ENCODE measurements at places on chromosomes 6 and 20.
A peak's percentile ranks its signal among the peaks of the same experiment; 100 is the strongest.

GRCh38 chr6:90266905-90267621 lies 29.6 kb downstream of the BACH2 start:
- peak overlapping the region; percentile 95 for H3K27ac ChIP-seq
- no peaks in the 10 kb centered on the region for H3K27me3 ChIP-seq
- peaks cover 91% of the 10 kb centered on the region for H3K36me3 ChIP-seq
- peak overlapping the region; percentile 56 for H3K4me3 ChIP-seq
- no peak for DNase-seq

DNA sequence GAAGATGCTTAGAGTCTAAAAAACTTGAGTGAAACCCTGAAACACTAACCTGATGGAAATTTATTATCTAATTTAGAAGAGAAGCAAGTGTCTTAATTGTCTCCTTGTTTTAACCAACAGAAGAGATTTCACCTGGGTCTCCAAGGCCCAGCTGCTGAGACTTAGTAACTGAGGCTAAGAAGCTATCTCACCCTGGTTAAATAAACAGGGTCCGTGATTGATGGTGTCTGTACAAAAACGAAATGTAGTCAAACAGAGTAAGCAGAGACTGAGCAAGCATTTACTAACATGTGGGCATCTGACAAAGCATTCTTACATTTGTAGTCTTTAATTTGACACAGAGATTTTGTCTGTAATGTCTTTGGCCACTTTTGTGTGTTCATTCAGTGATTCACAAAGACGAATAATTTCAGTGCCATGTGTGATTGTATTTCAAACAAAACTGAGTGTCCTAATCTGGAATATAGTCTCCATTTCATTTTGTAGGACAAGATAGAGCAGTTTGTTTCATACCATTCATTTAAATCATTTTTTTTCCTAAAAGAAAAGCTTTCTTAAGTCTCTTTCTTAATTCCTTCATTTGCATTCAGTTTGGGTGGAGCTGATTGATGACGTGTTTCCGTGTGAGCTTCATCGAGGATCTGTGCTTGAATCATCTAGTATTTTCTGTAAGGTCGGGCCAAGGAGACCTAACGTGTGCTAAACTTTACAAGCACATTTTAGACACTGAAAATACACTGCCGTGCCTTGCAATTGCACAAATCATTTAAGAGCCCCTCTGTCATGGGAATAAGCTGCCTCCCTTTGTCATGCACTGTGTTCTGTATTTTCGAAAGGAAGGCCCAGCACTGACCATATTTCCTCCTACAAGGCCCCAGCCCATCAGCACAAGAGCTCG lies 170.6 kb upstream of the QKI start:
- no peak for DNase-seq
- no peak overlapping the region for H3K4me3 ChIP-seq
- no peak overlapping the region for H3K27ac ChIP-seq

DNA sequence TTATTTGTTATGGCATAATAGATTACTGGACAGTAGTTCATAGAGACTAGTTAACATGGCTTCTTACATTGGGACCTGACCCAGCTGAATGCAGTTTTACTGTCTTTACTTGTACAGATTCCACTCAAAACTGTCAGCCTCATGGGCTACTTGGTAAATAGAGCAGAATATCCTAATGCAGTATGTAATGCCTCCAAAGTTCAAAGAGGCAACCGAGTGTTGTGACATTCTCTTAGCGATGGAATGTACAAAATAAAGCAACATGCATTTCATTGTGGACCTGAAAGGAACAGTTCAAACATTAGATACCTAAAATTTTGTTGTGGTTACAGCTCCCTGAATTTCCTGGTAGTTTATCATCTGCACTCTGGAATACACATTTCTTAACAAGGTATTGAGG lies 29.1 kb upstream of the RGS17 start:
- no peaks in the 10 kb centered on the region for H3K36me3 ChIP-seq
- no peak for DNase-seq
- no peak overlapping the region for H3K4me3 ChIP-seq

- H3K36me3 ChIP-seq = peaks cover 50% of the 10 kb centered on the region
- H3K27ac ChIP-seq = peak within 1 kb of the TSS; percentile 99
- H3K4me1 ChIP-seq = peaks cover 49% of the 10 kb centered on the region
- DNase-seq = peak; percentile 91
These were observed at the start of gene IRF4 for GRCh38 chr6:391559-392440. Gene IRF4, plus strand, starts transcription at chr6:391752. Its CDS starts 1,401 bp downstream, at chr6:393153.

- H3K4me3 ChIP-seq = no peak overlapping the region
- no peak overlapping the region for H3K27ac ChIP-seq
- H3K36me3 ChIP-seq = no peaks in the 10 kb centered on the region
These were observed 378.5 kb downstream of the RFPL4B start for GRCh38 chr6:112725541-112726085.

- no peak for DNase-seq
- H3K27me3 ChIP-seq = no peaks in the 10 kb centered on the region
- H3K4me3 ChIP-seq = no peak overlapping the region
- H3K27ac ChIP-seq = no peak overlapping the region
- no peaks in the 10 kb centered on the region for H3K36me3 ChIP-seq
These were observed 78.1 kb upstream of the EZR start for GRCh38 chr6:158897236-158897635.

DNA sequence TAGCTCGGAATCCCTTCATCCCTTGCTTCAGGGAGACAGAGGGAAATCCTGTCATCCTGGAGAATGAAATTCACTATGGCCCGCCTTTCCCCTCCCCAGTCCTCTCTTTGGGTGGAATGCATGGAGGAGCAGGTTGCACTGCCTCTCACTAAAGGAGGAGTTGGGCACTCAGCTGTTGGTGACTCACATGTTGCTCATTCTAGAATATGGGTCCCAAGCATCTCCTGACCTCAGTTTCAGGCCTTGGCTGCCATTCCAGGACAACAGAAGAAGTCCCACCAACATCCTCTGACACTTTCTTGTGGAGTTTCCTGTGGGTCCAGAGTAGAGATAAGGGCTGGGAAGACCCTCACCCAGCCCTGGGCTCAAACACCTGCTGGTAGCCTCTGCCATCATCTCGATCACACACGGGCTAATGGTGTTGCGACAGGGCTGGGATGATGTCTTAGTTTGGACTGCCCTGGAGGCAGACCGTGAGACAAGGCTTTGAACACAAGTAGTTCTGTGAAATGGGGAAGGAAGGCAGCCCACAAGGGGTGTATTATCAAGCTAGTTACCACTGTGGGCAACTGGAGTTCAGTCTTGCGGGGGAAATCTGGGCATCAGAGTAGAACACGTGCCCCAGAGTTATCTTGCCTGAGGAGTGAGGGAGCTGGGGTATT lies 52.4 kb upstream of the RNF24 start:
- H3K4me3 ChIP-seq = no peak overlapping the region
- no peaks in the 10 kb centered on the region for H3K27me3 ChIP-seq
- H3K36me3 ChIP-seq = no peaks in the 10 kb centered on the region
- H3K27ac ChIP-seq = no peak overlapping the region

GRCh38 chr6:15519681-15520080 lies 143.1 kb downstream of the DTNBP1 start:
- peak overlapping the region; percentile 73 for H3K27ac ChIP-seq
- DNase-seq = no peak
- no peak overlapping the region for H3K4me3 ChIP-seq
- H3K27me3 ChIP-seq = no peaks in the 10 kb centered on the region

DNA sequence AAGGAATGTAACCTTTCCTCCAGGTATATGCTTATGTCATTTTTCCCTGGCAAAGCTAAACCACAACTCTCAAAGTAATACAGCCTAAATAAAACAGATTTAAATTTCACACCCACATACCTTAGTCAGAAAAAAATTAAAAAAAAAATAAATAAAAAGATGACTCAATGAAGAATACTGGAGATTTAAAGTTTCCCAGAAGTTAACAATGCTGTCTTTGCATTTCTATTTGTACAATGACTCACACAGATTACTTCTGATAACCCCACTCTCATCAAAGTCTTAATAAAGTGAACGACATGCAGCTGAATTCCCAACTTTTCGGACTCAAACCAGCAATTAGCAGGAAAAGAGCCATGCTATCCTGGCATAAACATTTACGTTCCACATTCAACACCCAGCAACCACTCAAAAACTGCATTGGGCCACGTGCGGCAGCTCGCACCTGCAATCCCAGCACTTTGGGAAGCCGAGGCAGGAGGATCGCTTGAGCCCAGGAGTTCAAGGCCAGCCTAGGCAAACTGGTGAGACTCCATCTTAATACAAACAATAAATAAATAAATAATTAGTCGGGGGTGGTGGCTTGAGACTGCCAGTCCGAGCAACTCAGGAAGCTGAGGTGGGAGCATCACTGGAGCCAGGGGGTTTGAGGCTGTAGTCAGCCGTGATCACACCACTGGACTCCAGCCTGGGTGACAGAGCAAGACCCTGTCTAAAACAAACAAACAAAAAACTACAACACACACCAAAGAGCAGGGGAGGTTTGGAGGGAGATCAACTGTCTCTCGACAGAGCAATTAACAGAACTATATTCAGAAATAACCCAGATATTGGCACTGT lies 130.5 kb downstream of the WDR27 start:
- peaks cover 5% of the 10 kb centered on the region for H3K36me3 ChIP-seq
- H3K4me3 ChIP-seq = no peak overlapping the region
- no peak for DNase-seq
- no peak overlapping the region for H3K27ac ChIP-seq
- H3K4me1 ChIP-seq = peaks cover 15% of the 10 kb centered on the region
- H3K27me3 ChIP-seq = no peaks in the 10 kb centered on the region

GRCh38 chr20:45343532-45344167 lies 4.6 kb downstream of the SDC4 start:
- H3K27ac ChIP-seq = peak overlapping the region; percentile 44
- H3K4me1 ChIP-seq = peaks cover 51% of the 10 kb centered on the region
- peaks cover 78% of the 10 kb centered on the region for H3K36me3 ChIP-seq
- no peak overlapping the region for H3K4me3 ChIP-seq

DNA sequence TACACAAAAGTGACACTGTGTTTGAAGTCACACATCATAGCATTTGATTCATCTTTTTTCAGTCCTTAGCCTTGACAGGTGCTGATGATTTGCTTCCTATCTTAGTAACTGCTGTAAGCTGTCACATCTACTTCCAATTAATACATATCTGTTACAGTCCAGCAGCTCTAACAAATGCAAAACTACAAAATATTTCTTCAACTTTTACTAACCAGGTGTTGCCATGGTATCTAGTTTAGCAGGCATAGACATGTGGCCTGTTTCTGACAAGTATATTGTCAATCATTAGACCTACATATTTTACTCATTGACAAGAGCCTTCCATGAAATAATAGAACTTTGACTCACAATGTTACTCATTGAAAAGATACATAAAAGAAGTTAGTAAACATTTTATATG lies 1159.7 kb downstream of the GRIK2 start:
- H3K27ac ChIP-seq = no peak overlapping the region
- H3K4me3 ChIP-seq = no peak overlapping the region
- no peaks in the 10 kb centered on the region for H3K4me1 ChIP-seq

DNA sequence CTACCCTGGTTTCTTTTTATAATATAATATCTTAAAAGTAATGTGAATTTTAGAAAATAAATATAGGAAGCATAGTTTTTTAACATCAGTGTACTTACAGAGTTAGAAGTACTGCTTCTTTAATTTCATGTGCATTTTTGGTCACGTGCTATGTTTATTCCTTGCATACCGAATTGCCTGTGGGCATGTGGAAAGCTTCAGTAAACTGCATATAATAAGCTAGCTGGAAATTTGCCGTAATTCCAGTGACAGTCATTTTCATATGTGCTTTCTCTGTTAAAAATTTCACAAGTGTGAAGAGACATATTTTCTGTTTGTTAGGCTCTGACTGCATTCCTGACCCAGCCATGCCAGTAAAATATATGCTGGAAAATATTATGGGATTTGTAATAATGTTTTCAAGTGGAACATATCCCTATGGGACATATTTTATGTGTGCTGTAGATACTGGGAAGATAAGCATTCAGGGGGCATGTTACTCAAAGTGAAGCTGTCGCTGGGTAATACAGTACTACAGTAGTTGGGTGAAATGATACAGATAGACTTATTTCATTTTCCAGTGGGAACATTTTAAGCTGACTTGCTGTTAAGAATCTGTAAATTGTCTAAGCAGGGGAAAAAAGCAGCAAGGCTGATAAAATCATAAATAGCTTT lies 616.7 kb downstream of the FRK start:
- H3K4me1 ChIP-seq = no peaks in the 10 kb centered on the region
- no peaks in the 10 kb centered on the region for H3K36me3 ChIP-seq
- H3K27ac ChIP-seq = no peak overlapping the region
- H3K4me3 ChIP-seq = no peak overlapping the region
